Gastrocnemius medialis (tissue), 4 donors: ENCODE measurements at places on chromosomes 12 and 14.

DNA sequence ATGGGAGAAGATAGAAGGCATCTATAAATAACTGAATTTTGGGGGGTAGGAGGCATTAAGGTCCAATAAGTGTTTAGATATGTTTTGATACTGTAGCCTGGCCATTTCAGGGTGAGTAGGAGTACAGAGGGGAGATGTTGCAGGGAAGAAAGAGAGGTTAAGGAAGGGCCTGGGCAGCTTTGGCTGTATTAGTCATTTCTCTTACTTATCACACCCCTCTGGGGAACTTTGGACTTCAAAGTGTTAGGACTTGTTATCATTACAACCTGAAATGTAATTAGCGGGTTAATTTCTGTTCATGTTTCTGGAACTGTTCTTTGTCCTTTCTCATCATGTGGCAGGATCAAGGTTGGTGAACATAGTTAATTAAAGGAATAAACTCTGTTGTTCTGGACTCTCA, 40.3 kb downstream of the SUSD6 start:
- no peak for DNase-seq

DNA sequence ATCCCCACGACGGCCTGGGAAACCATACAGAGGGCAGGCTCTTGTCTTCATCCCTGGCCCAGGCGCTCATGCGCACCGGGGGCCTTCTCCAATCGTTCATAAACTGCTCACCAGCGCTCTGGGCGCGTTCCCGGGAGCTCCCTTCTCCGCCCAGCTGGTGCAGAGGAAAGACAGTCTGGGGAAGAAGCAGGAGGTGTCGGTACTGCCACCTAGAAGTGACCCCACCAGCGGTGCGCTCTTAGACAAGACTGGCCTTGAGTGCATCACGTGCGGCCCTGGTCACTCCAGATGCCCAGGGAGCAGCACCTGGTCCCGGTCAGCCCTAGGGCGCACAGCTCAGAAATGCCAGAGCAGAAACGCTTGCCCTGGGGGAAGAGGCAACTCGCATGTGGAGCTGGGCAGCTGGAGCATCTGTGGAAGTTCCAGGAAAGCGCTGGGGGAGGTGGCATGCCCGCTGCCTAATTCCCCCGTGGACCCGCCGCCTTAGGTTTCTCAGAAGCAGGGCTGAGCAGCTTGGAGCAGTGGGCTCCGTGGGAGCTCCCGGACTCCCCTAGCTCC, 2.5 kb downstream of the GSC start:
- no peak for DNase-seq

DNA sequence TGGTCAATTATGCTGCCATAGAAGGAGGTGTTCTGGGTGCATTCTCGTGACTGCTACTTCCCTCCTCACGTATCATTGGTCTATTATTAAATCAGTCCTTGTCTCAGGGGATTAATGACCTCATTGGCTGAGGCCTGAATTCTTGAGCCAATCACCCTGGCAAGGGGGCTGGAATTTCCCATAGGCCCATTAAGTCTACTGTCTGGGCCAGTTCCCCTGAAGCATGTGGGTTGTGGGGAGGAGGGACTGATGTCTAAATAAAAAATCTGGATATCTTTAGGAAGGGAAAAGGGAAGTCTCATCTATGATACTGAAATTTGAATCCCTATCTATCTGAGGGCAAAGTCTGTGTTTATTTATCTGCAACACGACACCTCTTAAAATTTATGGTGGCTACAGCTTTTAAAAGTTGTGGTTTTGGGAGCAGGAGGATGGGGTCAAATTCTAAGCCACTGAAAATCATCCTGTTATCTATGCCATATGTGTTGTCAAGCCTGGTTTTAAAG, 71.9 kb downstream of the DYRK2 start:
- DNase-seq = no peak

DNA sequence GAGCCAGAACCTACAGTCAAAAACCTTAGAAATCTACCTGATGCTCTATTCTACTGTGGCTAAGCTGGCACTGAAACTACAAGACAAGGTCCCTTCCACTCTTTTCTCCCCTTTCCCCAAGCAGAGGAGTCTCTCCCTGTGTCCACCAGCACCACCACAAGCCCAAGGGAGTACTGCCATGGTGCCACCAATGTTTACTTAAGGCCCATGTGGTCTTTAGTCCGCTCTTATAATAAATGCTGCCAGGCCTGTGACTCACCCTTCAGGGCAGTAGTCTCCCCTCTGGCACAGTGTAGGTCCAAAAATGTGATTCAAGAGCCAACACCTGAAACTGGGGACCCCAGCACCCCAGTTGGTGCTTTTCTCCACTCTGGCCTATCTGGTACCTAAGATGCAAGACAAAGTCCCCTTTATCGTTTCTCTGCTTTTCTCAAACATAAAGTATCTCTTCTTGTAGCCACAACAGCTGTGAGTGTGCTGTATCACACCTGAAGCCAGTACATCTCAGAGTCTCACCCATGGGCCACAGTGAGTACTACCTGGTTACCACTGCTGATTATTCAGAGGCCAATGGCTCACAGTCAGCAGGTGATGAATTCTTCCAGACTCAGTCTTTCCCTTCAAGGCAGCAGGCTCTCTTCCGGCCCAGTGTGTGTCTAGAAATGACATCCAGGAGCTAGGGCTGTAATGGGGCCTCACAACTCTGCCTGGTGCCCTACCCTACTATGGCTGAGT, 29.3 kb downstream of the SLC38A2 start:
- no peak for DNase-seq

GRCh38 chr14:81673930-81674329, 140.3 kb upstream of the SEL1L start:
- DNase-seq = no peak

- no peak for DNase-seq
Observed at GRCh38 chr12:67795236-67795635, 146.7 kb downstream of the DYRK2 start.

DNA sequence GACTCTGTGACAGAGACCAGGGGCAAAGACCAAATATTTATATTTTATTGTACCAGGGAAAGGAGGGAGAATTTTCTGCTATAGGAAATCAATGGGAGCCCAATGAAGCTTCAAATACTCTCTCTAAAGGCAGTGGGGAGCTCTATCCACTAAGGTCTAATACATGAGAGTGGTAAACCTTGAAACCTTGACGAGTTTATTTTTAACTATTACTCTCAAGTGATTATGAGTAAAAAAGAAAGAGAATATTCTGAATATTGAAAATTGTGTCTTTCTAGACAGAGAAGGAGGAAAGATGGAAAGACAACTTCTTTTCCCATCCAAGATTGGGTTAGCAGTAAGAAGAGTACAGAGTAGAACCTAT, 1722.1 kb upstream of the SEL1L start:
- DNase-seq = no peak

DNA sequence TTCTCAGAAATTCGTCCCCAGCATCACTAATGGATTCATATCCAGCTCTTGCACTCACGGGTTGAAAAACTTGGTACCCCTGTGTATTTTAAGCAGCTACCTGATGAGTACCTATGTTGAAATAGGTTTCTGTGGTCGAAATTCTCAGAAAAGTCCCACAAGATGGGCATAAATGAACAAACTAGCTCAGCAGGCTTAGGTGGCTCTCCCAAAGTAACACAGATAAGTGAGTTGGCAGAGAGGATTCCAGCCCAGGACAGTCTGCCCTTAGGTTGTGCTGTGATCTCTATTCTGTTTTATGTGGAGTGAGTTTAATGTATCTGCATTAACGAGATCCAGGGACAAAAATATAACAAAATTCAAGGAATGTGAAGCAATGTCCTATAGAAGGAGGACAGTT, 92.3 kb downstream of the RGS6 start:
- no peak for DNase-seq

GRCh38 chr12:61915420-61915819, 344.8 kb upstream of the USP15 start:
- DNase-seq = no peak

GRCh38 chr14:74360163-74360562, 11.9 kb downstream of the VRTN start:
- DNase-seq = no peak

DNA sequence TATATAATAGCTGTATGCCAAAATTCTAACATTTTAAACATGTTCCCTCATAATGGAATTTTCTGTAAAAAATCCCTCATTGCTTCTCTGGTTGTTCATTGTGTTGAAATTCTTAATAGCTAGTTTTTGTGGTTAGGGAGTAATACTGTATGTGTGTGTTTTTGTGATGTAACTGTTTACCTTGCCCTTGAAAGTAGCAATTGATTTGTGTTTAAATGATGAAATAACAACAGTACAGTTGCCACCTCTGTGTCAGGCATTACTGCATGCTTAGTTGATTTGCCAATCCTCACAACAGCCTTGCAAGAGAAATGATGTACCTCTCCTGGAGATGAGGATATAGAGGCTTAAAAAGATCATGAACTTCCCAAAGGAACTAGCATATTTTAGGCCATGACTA, 94.9 kb downstream of the DAAM1 start:
- no peak for DNase-seq

GRCh38 chr14:56310643-56311042, 192.4 kb downstream of the PELI2 start:
- no peak for DNase-seq

- no peak for DNase-seq
Observed at GRCh38 chr12:89993632-89994031, 285.0 kb upstream of the ATP2B1 start.

DNA sequence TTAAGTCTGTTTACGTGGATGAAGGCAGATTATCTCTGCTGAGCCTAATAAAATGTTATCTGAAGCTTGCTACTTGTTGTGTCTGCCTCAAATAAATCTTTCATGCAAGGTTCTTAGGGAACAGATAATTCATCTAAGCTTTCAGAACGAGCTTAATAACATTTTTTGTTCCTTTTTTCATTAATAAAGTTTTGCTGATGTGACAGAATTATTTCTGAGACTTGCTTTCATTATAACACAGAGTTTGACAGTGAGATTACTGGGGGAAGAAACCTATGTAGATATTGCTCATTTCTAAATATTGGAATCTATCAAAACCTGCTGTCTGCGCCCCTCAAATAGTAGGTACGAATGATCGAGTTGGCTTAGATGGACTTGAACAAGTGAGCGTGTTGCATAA, 948.7 kb upstream of the SEL1L start:
- DNase-seq = no peak

GRCh38 chr14:89787525-89787924, 167.0 kb downstream of the EFCAB11 start:
- DNase-seq = no peak

DNA sequence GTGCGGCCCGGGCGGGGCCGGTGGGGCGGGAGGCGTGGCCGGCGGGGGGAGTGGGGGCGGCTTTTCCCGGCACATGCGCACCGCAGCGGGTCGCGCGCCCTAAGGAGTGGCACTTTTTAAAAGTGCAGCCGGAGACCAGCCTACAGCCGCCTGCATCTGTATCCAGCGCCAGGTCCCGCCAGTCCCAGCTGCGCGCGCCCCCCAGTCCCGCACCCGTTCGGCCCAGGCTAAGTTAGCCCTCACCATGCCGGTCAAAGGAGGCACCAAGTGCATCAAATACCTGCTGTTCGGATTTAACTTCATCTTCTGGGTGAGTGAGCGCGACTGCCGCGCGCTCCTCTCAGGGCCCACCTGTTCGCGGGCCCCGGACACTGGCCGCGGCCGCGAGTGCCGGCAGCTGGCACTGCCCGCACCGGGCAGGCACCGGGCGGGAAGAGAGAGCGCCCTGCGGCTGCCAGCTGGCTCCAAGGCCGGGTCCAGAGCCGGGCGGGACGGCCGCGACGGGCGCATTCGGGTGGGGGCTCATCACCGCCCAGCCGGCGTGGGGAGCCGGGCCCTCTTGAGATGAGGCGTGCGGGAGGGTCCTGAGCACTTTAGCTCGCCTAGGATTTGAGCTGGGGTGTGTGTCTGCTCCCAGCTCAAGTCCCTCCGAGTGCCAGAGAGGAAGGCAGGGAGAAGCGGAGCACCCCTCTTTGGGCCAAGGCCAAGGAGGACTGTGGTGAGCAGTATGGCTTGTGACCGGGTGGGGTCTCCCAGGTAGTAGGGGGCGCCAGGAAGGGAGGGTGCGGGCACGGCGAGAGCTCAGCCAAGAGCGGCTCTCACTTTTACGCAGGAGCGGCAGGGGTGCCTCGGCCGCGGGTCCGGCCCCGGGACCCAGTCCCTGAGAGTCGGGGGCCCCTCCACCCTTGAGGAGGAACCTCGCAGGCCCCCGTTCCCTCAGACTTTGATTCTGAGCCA, at the start of gene CD9:
Gene CD9, plus strand, starts transcription at position 145 of the 957 bp plus-strand sequence. Its CDS starts 100 bp downstream, at position 245.
- peak; percentile 49 for DNase-seq

GRCh38 chr14:99537399-99537798, 56.2 kb downstream of the CCNK start:
- DNase-seq = no peak

GRCh38 chr12:3571323-3571722, 80.3 kb downstream of the PRMT8 start:
- no peak for DNase-seq

GRCh38 chr14:58307597-58308316, 9.4 kb downstream of the ARID4A start:
- no peak for DNase-seq
